ENCODE measurements at places on chromosomes 2 and 18.

DNA sequence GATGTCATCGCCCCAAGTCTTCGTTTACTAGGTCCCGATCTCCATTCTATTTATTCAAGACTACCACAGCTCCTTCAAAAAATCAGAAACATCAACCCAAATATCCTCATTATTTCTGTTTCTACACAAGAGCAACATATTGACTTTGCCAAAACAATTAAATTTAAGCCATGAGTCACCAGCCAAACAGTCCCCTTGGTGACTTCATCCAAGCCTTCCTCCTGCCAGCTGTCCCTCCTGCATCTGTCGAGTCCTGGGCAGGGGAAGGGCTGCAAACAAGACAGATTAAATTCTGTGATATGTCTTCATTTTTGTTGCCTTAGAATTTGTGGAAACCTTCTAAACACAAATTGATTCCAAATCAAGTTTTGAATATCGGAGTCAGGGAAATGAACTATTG lies 110.3 kb downstream of the SP3 start:
- no peak for DNase-seq

GRCh38 chr2:164485541-164485940 lies 135.7 kb downstream of the GRB14 start:
- no peak for DNase-seq

- no peak for DNase-seq
Observed at GRCh38 chr2:179455824-179456223, 191.2 kb upstream of the SESTD1 start.

DNA sequence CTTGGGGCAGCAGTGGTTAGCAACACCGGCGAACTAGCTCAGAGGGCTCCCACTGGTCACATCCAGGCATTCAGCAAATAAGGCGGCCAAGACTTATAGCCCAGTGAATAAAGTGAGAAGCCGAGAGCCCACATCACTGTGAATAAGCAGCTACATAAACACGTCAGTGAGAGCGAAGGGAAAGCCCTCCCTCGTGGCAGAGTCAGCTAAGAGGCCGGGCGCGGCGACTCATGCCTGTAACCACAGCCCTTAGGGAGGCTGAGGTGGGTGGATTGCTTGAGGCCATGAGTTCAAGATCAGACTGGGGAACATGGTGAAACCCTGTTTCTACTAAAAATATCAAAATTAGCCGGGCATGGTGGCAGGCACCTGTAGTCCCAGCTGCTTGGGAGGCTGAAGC lies 5.2 kb downstream of the D2HGDH start:
- DNase-seq = peak; percentile 63

GRCh38 chr2:148201075-148202004 lies 180.4 kb downstream of the MBD5 start:
- peak; percentile 38 for DNase-seq

DNA sequence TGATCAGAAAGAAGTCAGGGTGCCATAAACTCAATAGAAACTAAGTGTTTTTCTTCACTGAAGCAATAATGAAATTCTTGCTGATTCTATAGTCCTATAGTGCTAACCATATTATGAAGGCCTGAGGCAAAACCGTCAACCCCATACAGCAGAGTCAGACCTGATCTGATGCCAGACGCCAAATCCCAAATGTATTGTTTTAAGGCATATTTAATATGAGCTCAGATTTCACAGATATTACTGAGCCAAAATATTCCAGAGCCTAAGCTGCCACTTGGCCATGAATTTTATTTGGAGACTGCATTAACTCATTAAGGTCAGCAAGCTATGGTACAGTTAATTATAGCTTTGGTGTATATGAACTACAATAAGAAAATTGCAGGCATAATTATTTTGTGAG lies 53.4 kb downstream of the SCN1A start:
- DNase-seq = no peak

DNA sequence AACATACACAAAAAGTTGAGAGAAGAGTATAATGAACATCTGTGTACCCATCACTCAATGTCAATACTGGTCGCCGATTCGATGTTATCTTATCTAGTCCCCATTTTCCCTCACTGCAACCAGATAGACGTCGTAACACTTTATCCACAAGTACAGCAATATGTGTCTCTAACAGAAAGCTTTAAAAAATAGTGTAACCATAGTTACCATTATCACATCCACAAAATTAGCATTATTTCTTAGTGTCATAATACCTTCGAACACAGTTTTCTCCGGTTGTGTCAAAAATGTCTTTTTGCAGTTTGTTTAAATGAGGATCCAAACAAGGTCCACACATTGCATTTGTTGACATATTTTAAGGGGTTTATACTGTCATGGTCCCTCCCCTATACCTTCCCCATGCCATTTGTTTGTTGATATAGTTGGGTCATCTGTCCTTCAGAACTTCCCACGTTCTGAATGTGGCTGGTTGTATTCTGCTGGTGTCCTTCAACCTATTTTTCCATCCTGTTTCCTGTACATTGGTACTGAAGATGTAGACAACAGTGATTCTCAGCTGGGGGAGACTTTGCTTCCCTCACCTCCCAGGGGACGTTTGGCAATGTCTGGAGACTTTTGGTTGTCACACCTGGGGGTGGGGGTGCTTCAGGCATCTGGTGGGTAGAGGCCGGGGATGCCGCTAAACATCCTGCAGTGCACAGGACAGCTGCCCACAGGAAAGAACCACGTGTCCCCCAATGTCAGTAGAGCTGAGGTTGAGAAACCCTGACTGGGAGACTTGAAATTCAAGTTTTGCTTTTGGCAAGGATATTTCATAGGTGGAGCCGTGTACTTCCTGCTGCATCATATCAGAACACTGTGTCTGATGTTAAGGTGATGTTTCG lies 72.7 kb upstream of the SPRED2 start:
- DNase-seq = no peak

DNA sequence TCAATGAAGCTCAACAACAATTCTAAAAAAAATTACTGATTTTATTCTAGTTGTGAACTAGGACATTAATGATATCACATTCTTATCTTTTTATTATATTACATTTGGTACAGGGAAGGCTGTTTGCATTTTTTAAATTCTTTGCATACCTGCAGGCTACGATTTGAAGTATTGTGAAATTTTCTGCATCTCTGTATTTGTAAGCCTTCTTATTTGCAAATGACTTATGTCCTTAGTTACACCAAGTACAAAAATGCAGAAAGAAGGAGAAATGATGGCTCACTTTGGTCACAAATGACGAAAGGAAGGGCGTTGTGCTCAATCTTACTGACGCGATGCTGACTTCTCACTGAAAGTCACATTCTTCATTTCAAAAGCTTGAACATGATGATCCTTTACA lies 227.5 kb upstream of the SOX11 start:
- DNase-seq = no peak

DNA sequence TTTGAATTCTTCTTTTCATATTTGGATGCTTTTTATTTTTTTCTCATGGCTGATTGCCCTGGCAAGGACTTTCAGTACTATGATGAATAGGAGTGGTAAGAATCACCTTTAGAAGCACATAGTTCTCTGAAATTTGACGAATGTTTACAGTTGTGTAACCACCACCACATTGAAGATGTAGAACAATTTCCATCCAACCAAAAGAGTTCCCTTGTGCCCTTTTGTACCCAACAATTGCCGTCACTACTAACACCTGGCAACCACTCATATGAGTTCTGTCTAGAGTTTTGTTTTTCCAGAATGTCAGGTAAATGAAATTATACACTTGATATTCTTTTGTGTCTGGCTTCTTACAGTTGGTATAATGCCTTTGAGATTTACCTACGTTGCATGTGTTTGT lies 28.7 kb upstream of the SLC16A14 start:
- no peak for DNase-seq

- no peak for DNase-seq
Observed at GRCh38 chr2:155895016-155895415, 437.5 kb downstream of the NR4A2 start.

GRCh38 chr2:7956126-7956689 lies 725.6 kb upstream of the ID2 start:
- no peak for DNase-seq
